ENCODE measurements at places on chromosomes 5 and 9.

- no peak for DNase-seq
Observed at GRCh38 chr9:122370303-122370702, 521 bp upstream of the PTGS1 start.

- DNase-seq: peak; percentile 33
Observed at GRCh38 chr9:96021551-96022444, 146.3 kb downstream of the ERCC6L2 start.

- DNase-seq: peak; percentile 73
Observed at GRCh38 chr9:101445353-101446029, 9.9 kb upstream of the ALDOB start.

DNA sequence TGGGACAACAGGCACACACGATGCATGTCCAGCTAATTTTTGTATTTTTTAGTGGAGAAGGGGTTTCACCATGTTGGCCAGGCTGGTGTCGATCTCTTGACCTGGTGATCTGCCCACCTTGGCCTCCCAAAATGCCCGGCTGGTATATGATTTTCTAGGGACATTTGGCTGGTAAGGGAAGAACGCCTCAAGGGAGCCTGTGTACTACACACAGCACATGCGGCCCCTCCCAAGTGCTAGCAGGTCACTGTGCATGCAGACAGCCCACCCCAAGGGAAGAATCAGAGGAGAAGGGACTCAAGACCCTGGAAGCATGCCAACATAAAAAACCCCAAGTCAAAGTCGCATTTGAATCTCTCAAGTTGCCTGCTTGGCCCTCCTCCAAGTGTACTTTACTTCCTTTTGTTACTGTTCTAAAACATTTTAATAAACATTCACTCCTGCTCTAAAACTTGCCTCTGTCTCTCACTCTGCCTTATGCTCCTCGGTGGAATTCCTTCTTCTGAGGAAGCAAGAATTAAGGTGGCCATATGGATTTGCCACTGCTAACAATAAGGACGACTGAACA, 24.3 kb upstream of the OTULINL start:
- DNase-seq: no peak

DNA sequence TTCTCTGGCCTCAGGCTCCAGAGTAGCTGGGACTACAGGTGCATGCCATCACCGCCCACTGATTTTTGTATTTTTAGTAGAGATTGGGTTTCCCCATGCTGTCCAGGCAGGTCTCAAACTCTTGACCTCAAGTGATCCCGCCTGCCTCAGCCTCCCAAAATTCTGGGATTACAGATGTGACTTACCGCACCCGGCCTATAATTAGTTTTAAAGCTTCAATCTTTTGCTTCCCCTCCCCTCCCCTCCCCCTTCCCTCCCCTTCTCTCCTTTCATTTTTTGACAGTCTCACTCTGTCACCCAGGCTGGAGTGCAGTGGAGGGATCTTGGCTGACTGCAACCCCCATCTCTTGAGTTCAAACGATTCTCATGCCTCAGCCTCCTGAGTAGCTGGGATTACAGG, 433.3 kb upstream of the EDIL3 start:
- no peak for DNase-seq

DNA sequence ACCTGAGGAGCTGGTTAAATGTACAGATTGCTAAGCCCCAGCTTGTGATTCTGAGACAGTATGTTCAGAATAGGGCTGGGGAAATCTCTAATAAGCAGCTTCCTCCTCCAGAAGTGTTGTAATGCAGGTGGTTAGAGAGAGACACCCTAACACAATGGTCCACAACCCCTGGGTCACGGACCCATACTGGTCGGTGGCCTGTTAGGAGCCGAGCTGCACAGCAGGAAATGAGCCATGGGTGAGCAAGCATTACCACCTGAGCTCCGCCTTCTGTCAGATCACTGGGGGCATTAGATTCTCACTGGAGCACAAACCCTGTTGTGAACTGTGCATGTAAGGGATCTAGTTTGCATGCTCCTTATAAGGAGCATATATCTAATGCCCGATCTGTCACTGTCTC, 61.8 kb downstream of the SLC36A1 start:
- no peak for DNase-seq

GRCh38 chr5:175772747-175773533, 98.4 kb upstream of the CPLX2 start:
- DNase-seq: no peak

- DNase-seq: peak; percentile 66
Observed at GRCh38 chr9:4640027-4640426, 22.1 kb upstream of the PLPP6 start.

- peak; percentile 42 for DNase-seq
Observed at GRCh38 chr9:87343816-87344430, 153.7 kb upstream of the DAPK1 start.

DNA sequence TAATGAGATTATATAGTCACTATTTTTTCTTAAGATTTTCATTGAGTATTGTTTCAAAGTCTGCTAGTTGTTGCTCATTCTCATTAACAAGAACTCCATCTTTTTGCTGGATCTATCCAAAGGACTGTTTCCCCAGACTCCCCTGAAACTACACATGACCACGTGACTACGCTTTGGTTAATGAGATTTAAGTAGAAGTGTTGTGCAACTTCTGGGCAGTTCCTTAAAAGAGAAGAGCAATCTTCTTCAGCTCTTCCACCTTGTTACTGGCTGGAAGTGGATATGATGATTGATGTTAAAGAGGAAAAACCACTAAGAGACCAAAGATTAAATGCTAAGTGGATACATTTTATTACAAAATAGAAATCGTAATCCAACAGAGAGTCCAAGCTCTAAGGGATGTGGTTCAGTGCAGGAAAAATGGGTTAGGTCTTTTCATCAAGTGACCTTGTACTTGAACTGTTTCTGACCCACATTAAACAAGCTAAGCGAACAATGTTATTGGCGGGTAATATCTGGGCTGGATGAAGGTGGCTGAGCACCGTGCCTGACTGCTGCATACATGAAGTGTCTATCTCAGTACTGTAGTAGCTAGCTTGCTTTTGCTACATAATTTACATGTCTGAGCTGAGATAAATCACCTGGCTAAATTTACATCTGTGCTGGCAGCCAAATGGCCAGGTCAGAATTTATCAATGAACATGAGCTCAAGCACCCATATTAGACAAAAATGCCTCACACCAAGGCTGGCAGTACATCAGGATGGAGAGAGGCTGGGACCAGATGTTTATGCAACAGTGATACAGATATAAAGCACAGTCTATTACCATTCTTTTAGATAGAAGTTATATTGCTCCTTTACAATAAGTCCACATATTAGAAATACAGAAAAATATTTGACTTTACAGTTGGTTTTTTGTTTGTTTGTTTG, 7.5 kb upstream of the CTNNAL1 start:
- no peak for DNase-seq

- no peak for DNase-seq
Observed at GRCh38 chr9:131976157-131977108, 103.2 kb downstream of the MED27 start.

DNA sequence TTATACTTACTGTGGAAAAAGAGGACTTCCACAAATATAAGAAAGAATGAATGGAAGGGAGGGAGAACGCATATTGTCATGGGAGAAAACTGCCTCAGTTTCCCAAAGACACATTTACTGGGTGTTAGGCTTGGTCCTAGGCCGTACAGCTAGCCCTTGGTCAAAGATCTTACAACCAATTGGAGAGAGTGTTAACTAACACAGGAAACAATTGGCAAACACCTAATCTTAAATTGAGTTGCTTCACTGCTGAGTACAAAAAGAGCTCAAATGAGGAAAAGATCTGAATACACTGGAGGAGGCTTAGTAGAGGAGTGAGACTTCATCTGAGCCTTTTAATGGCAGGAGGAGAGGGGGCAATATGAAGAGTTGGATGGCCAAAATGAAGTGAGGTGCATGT, 161.7 kb downstream of the GLIS3 start:
- DNase-seq: no peak

DNA sequence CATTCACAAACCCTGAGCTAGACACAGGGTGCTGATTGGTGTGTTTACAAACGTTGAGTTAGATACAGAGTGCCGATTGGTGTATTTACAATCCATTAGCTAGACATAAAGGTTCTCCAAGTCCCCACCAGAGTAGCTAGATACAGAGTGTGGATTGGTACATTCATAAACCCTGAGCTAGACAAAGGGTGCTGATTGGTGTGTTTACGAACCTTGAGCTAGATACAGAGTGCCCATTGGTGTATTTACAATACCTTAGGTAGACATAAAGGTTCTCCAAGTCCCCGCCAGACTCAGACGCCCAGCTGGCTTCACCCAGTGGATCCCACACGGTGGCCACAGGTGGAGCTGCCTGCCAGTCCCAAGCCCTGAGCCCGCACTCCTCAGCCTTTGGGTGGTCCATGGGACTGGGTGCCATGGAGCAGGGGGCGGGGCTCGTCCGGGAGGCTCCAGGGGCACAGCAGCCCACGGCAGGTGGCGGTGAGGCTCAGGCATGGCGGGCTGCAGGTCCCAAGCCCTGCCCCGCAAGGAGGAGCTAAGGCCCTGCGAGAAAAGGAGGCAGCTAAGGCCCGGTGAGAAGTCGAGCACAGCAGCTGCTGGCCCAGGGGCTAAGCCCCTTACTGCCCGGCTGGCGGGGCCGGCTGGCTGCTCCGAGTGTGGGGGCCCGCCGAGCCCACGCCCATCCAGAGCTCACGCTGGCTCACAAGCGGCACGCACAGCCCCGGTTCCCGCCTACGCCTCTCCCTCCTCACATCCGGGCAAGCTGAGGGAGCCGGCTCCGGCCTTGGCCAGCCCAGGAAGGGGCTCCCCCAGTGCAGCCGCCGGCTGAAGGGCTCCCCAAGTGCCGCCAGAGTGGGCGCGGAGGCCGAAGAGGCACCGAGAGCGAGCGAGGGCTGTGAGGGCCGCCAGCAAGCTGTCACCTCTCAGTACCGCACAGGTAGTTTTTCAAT, 1039.2 kb upstream of the CDH9 start:
- no peak for DNase-seq

GRCh38 chr5:9932770-9933169, 302.6 kb upstream of the TAS2R1 start:
- peak; percentile 35 for DNase-seq

- DNase-seq: peak; percentile 44
Observed at GRCh38 chr5:104512063-104512825, 949.7 kb upstream of the NUDT12 start.

DNA sequence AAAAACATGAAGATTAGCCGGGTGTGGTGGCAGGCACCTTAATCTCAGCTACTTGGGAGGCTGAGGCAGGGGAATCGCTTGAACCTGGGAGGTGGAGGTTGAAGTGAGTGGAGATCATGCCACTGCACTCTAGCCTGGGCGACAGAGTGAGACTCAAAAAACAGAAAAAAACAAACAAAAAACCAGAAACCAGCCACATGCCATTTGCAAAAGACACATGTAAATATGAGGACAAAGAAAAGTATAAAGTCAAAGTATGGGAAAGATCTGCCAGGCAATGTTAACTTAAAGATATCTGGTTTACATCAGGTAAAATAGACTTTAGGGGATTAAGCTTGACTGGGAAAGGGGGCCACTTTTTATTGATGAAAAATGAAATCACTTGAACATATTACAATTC, 90.7 kb downstream of the FNBP1 start:
- DNase-seq: no peak

DNA sequence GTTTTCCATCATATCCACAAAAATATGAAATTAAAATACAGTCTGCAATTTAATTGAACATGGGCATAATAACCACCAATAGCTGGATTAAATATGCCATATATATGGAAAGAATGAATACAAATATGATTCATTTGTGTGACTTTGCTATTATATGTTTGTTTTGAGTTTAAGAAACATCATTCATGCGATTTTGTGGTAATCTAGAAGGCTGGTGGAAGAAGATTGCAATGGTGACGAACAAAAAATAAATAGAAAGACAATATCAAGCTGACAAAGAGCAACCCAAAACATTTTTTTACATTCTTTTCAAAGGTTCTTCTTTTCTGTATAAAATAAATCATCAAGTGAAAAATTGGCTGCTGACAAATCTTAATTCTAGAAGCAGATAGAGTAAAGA, 610.0 kb downstream of the MAT2B start:
- DNase-seq: peak; percentile 7

- DNase-seq: no peak
Observed at GRCh38 chr9:136656795-136657611, 5.7 kb upstream of the EGFL7 start.

- no peak for DNase-seq
Observed at GRCh38 chr9:77848404-77848803, 183.2 kb downstream of the GNAQ start.

DNA sequence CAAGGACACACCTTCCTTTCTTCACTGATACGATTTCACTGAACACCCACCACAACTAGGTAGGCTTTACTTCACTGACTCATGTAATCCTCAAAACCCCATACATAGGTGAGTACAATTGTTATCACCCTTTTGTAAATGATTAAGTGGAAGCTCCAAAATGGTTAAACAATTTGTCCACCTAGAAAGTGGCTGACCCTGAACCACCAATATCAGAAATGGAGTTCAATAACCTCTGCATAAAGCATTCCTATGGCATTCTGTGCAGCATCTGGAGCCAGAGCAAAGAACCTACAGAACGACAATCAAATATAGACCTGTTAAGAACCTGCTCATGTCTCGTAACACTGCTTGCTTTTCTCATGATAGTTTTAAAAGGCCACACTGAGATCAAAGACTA, 50.7 kb upstream of the NR5A1 start:
- DNase-seq: no peak

GRCh38 chr9:121069396-121069795, 5.4 kb upstream of the CNTRL start:
- DNase-seq: no peak

- no peak for DNase-seq
Observed at GRCh38 chr9:126939821-126940221, 25.2 kb downstream of the RALGPS1 start.

DNA sequence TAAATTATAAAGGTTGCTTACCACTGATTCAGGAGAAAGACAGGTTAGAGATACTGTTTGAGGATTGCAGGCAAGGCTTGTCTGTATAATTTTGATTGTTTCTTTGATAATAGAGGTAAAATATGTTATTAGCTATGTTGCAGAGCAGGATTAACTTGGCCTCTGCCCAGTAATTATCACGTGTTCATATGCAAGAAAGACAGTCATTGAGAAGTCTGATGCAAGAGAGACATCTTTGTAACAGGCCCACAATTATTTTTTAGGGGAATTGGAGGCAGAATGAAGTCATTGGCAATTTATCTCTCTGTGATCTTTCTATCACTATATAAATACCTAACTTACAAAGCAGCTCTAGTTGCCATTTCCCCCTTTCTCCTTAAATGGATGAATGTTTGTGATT, 46.0 kb downstream of the SLC44A1 start:
- DNase-seq: peak; percentile 44

DNA sequence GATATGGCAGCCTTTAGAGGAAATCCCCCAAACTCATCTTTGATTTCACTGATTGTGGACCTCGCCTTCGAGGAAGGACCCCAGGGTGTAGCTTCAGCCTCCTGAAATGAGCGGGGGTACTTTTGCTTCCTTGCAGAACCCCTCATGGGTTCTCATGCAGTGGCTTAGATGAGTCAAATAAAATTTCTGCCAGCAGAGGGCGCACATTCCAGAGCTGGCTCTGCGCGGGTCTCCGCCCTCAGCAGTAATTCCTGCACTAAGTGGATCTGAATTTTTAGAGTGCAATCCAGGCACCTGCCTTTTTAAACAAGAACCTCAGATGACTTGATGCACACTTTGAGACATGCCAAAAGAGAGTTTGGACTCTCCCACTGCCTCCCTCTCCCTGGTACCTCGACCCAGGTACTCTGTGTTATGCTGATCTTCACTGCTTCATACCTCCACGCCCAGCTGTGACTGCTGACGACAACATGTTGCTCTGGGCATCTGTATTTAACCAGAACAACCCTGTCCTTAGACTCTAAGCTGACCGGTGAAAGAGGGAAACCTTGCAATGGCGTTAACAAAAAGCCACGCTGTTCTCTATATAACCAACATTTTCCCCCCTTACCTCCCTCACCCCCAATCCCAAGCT, 7.3 kb downstream of the EGFLAM start:
- DNase-seq: peak; percentile 73

All from adipocyte (in vitro differentiated cells).